ENCODE measurements at places on chromosomes 16 and 17.

GRCh38 chr16:73152386-73153125 lies 104.6 kb upstream of the ZFHX3 start:
- peak; percentile 26 for DNase-seq

DNA sequence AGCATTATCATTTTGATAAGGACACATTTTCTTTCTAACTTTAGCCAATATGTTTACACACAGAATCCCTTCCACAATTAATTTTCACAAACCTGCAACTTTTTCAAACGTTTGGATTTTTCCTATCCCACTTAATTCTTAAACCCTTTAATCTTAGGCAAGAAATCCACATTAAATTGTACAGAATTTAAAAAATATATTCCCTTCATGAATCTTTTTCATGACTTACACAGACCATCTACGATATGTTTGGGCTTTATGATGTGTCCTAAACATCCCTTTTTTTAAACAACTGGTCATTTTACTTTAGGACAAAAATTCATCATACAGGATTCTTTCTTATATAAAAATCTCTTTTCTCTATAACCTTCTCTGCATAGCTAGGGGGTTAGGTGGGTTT lies 241.5 kb upstream of the CNTNAP4 start:
- no peak for DNase-seq

- peak; percentile 83 for DNase-seq
These were observed 10.2 kb downstream of the PITPNM3 start for GRCh38 chr17:6546069-6546718.

DNA sequence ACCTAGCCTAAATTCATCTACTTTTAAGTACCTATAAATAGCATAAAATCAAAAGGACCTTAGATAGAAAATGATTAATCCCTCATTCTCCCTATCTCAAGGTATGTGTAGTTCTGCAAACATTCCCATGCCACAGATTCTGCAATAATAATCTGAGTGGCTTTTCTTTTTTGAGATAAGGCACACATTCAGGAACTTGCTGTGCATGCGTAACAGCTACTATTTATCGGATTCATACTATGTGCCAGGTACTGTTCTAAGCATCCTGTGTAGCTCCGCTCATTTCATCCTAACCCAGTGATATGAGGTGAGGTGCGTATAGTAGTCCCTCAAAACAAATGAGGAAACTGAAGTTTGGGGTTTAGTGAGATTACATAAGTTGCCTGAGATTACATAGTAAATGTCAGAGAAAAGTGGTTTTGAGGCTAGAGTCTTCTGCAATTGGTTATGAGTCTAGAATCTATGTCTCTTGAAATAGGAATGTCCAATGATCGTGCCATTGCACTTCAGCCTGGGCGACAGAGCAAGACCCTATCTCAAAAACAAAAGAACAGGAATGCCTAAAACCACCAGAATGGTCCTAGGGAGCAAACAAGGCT lies 2.0 kb upstream of the ZNF263 start:
- DNase-seq: no peak

- DNase-seq: no peak
These were observed 30.6 kb downstream of the OSBPL7 start for GRCh38 chr17:47791025-47791424.
